Renal cortical epithelial cell (primary cell): ENCODE measurements at places on chromosomes 6 and 20. TPM values are rescaled to one million over a fixed set of nuclear protein-coding genes. Genes with fewer than 3 reads are reported as not detected.

Gene CYP39A1
- total RNA-seq = 0.69 and 5.2 TPM in 2 replicates

Gene EYA4
- total RNA-seq = 0.17 and 1.1 TPM in 2 replicates

Gene LY6G6D
- total RNA-seq = not detected in 2 replicates

Gene PPP1R14C
- 17.0 and 25.5 TPM in 2 replicates for total RNA-seq

Gene PHF3
- total RNA-seq = 36.5 and 78.4 TPM in 2 replicates

Gene WFDC2
- 1.6 and 25.0 TPM in 2 replicates for total RNA-seq

Gene GLP1R
- not detected in 2 replicates for total RNA-seq

Gene ARMC12
- total RNA-seq = 0.35 and 0.87 TPM in 2 replicates

DNA sequence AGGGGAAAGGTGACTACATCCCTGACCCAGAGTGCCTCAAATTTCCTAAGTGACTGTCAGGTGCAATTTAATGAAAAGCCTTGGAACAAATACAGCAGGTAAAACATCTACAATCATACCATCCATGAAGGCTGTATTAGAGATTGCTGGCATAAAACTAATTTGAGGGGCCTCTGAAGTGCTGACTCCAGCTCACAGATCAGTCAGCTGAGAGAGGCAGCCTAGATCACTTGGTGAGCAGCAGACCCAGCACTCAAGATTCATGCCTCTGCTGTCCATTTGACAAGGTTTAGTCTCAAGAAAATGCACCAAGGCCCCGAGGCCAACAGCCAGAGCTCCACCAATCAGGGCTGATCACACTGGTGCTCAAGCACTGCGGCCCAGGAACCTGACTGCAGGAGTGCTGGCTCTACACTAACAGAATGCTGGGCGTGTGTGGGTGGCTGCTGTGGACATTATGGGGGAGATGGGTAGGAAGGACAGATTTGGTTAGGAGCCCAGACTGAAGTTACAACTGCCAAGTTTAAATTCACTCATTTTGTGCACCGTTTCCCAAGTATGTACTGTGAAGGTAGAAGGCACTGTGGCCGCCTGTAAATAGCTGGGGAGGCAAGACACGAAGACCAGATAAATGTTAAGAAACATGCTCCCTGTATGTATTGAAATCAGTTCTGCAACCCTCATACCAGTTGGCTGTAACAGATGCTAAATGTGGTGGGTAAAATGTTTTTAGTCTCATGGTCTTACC is 28.2 kb downstream of the SNX5 start:
- no peak for DNase-seq

GRCh38 chr20:35616465-35617396 is 1.1 kb downstream of the SPAG4 start:
- peak; percentile 99 for DNase-seq

GRCh38 chr6:3226481-3227362 is 731 bp downstream of the TUBB2B start:
- DNase-seq = peak; percentile 66

DNA sequence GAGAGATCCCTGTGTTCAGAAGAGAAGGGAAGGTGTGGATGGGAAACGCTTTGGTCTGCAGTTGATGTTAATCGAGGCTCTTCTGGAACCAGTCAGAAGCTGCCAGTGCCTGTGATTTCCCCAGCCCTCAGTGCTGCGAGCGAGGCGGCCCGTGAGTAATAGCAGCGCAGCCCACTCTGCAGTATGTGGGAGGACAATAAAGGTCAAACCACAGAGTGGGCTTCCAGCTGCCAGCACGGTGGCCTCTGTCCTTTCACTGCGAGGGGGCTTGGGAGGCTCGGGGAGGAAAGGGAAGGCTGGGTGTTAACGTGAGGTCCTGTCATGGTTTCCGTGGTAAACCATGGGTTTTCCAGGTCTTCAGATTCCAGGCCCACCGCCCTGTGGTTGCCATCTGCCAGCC is 32.3 kb upstream of the TAGAP start:
- DNase-seq = no peak

DNA sequence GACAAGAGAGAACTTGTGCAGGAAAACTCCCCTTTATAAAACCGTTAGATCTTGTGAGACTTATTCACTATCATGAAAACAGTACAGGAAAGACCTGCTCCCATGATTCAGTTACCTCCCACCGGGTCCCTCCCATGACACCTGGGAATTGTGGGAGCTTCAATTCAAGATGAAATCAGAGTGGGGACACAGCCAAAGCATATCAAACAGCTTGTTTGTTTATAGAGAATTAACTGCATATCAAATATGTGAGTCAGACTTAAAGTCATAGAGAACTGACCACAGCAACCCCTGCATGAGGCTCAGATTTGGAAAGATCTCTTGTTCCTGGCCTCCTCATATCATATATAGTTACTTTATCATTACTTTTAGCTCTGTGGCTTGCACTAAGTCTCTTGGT is 29.1 kb upstream of the HDAC2 start:
- no peak for DNase-seq

- DNase-seq = no peak
These were observed 38.7 kb downstream of the TAB2 start for GRCh38 chr6:149356081-149356750.

GRCh38 chr20:4951299-4951698 is 50.0 kb downstream of the SLC23A2 start:
- peak; percentile 85 for DNase-seq

DNA sequence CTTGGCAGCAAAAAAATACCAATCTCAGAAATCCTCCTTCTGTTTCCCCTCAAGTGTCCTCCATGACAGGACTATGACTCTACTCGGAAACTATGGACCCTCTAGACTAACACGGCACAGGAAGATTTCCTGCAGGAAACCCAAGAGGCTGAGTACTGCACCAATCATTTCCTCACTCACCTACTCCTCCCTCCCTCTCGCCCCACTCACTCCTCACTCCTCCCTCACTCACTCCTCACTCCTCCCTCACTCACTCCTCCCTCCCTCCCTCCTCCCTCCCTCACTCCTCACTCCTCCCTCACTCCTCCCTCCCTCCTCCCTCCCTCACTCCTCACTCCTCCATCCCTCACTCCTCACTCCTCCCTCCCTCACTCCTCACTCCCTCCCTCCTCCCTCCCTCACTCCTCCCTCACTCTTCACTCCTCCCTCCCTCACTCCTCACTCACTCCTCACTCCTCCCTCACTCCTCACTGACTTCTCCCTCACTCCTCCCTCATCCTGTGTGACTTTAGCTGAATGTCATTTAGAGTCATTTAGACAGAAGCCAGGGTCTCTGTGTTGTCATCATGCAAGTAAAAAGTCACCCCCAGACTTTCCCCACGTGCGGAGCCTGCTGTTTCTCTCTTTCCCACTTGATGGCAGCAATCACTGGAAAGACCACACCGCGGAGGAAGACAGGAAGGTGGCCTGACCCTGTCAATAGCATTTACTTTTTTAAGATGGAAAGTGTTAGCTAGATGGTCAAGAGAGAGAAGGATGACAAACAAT is 226.8 kb upstream of the PDE10A start:
- peak; percentile 33 for DNase-seq

GRCh38 chr6:30877419-30878262 is 6.7 kb upstream of the DDR1 start:
- peak; percentile 81 for DNase-seq

GRCh38 chr20:8933381-8933807 is 135.5 kb upstream of the PLCB4 start:
- peak; percentile 32 for DNase-seq

DNA sequence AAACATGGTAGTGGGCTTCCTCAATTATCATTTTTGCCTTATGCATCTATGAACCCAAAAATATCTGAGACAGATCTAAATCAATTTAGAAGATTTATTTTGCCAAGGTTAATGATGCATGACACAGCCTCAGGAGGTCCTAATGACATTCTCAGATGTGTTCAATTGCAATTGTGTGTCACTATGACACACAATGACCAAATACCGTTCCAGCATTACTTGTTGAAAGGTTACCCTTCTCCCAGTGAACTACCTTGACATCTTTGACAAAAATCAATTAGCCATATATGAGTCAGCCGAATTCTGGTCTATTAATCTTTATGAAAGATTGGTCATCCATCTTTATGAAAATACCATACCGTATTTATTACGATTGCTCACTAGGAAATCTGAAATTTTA is 592.5 kb upstream of the GJE1 start:
- DNase-seq = peak; percentile 52

GRCh38 chr6:129493354-129493902 is 216.5 kb downstream of the ARHGAP18 start:
- peak; percentile 80 for DNase-seq

GRCh38 chr6:142878407-142878806 is 66.6 kb downstream of the HIVEP2 start:
- DNase-seq = no peak

GRCh38 chr20:34637245-34638038 is 39.5 kb downstream of the PIGU start:
- peak; percentile 42 for DNase-seq

DNA sequence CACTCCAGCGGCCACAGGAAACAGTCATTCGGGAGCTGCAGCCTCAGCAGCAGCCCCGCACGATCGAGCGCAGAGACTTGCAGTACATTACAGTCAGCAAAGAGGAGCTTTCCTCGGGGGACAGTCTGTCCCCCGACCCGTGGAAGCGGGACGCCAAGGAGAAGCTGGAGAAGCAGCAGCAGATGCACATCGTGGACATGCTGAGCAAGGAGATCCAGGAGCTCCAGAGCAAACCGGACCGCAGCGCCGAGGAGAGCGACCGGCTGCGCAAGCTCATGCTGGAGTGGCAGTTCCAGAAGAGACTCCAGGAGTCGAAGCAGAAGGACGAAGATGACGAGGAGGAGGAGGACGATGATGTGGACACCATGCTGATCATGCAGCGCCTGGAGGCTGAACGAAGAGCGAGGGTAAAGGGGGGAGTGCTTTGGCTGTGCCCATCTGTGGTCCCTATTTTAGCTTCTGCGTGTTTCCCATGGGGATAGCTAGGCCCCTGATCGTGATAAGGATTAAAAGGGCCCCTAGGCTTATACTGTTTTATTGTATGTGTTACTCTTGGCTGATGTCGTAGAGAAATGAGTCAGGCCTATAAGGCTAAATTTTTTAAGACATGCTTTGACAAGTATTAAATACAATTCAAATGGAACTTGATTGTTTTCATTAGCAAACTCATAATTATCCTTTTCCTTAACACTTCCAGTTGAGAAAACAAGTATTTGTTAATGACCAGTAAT is 45.5 kb upstream of the KIF25 start:
- no peak for DNase-seq

GRCh38 chr6:80637312-80637711 is 530.8 kb downstream of the BCKDHB start:
- DNase-seq = no peak
